ENCODE measurements at places on chromosomes 1 and 21. TPM values are rescaled to one million over a fixed set of nuclear protein-coding genes. Genes with fewer than 3 reads are reported as not detected.

DNA sequence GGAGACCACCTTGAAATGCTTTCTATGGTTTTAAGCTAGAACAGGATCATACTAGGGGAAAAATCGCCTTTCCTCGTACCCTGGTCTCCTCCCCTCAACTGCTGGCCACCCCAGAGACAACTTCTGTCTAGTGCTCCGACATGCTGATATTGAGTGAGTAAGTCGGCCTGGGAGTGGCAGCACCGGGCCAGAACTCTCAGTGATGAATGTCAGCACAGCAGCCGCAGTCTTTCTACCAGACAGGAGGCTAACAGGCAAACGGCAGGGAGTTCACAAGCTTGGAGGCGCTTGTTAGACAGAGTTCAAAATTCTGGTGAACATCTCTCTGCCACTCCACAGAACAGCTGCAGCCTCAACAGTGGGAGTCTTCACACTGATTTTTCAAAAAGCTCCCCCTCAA is 716.9 kb downstream of the ADGRL2 start:
- peak; percentile 23 for DNase-seq

DNA sequence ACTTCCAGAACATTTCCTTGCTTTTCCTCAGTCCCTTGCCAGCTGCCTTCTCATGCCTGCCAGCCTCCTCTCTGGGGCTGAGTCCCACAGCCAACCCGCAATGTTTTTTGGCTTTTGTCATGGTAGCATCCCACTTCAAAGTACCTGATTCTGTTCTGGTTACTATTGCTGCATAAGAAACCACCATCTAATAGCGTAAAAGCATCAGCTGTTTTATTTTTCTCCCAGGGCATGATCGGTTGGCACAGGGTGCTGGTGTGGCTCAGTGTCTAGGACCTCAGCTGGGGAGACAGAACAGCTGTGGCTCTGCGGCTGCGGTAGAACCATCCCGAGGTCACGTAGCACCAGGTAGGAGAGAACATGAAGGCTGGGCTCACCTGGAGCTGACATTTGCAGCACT is 8.9 kb upstream of the PRMT2 start:
- DNase-seq = no peak

GRCh38 chr1:58710190-58711085 is 10.6 kb upstream of the MYSM1 start:
- DNase-seq = no peak

DNA sequence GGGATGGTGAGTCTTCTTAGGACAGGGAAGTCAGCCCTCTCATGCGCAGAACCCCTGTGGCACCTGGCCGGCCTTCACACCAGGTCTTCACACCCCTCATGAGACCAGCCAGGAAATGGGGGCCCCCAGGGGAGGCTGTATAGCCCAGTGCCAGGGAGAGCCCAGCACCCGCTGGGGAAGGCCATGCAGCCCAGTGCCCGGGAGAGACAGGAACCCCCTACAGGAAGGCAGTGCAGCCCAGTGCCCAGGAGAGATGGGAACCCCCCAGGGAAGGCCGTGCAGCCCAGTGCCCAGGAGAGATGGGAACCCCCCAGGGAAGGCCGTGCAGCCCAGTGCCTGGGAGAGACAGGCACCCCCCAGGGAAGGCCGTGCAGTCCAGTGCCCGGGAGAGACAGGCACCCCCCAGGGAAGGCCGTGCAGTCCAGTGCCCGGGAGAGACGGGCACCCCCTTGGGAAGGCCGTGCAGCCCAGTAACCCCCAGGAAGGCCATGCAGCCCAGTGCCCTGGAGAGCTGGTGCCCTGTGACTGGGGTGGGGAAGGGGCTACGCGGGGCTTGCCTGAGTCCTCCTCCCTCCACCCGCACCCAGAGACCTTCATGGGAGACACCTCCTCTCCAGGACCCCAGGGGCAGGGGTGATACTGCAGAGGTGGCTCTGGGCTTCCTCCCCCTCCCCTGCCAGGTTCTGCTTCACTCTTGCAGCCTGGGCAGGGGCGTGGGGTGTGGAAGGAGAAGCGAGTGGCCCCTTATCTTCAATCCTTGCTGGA is 110.5 kb upstream of the COL6A1 start:
- DNase-seq = no peak

GRCh38 chr1:148308832-148309458 is 156.9 kb upstream of the NBPF11 start:
- no peak for DNase-seq

DNA sequence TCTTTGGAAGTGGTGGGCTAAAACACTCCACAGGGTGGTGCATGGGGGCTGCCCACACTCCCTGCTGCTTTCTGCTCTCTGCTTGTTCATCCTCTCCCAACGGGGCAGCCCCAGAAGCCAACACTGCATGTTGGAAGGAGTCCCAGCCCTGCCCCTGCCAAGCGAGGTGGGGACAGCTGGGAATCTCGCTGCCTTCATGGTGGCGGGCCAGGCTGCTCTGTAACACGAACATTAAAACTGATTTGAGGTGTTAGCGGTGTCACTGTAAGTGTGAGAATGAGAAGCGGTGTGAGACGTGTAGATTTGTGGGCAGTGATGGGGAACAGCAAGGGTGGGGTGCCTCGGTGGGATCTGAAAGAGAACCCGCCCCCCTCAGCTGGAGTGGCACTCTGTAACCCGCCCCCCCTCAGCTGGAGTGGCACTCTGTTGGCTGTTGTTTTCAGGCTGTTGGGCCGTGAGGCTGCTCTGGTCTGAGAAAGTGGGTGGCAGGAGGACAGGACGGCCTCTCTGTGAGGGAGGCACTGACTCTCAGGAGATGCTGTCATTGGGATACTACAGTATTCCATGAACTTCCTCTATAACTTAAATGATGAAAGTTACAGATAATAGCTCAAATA is 80.9 kb downstream of the PCBP3 start:
- DNase-seq = peak; percentile 22

GRCh38 chr1:53075206-53075605 is 13.2 kb downstream of the PODN start:
- no peak for DNase-seq

- peak; percentile 73 for DNase-seq
These were observed 514.7 kb downstream of the PLPP3 start for GRCh38 chr1:56064705-56065104.

DNA sequence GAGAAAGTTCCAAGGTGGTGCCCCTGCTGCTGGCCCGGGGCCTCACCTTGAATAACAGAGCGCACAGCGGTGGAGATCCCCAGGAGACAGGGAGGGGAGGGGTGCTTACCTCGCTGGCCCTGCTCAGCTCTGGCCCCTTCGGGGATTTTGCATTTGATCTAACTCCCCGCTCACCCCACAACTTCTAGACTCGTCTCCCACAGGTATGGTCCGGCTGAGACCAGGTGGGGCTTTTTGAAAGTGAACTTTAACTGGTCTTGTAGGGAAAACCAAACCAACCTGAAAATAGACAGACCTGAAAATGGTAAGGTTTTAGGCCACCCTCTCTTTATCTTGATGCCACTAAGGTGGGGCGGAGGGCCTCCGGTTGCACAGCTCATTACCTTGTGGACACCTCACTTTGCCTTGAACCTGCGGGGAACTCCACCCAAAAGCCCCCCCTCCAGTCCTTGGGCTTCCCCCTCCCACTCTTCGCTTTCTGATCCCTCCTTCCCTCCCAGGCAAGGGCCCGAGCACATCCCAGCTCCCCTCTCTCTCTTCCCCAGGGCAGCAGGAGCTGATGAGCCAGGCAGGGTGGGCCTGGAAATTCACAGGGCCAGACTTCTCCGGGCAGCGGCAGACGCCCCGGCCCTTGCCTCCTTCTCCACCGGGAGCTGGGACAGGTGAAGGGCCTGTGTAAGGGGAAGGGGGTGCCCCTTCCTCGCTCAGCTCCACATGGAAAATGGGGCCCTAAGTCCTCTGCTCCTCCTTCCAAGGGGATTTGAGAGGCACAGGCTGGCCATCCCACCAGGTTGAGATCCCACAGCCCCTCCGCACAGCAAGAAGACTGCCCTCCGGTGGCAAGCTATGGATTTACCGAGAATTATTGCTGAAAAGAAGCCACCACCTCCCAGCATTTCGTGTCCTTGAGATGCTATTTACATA is 16.1 kb downstream of the TNFRSF8 start:
- DNase-seq = no peak

DNA sequence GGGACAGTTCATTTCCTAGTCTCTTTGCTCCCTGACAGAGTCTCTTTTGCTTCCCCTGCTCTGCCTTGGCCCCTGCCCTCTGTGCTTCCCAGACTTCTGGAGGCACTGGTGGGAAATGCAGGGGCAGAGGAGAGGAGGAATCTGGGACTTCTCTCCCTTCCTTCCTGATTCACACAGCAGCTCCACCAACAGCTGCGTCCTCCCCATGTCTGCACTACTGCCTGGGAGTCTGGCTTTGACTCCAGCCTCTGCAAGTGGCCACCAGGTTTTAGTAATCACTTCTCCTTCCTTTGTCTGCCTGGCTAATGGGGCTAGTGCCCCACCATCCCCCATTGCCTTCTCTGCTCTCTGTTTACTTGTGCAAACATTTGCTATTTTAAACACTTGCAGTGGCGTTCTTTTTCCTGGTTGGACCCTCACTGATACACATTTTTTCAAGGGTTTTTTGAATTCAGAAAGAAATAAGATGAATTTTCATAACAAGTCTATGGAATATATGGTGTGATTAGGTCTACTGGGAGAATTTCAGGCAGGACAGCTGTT is 21.9 kb downstream of the FASLG start:
- DNase-seq = peak; percentile 27

GRCh38 chr21:27802816-27803475 is 836.1 kb upstream of the ADAMTS5 start:
- DNase-seq = peak; percentile 78

The TMEM183A gene
- 67.0 TPM for total RNA-seq

The ALDH4A1 gene
- 12.4 TPM for total RNA-seq

The BCAN gene
- total RNA-seq = not detected

The GSTM1 gene
- 1.1 TPM for total RNA-seq

The AZIN2 gene
- total RNA-seq = 5.0 TPM

The PYHIN1 gene
- total RNA-seq = 0.17 TPM

The C8A gene
- total RNA-seq = not detected
